Hindlimb muscle (tissue), 1 donor: ENCODE measurements at places on chromosomes 12 and 14.

GRCh38 chr14:24784981-24785380 lies 151.0 kb upstream of the GZMB start:
- no peak for DNase-seq

DNA sequence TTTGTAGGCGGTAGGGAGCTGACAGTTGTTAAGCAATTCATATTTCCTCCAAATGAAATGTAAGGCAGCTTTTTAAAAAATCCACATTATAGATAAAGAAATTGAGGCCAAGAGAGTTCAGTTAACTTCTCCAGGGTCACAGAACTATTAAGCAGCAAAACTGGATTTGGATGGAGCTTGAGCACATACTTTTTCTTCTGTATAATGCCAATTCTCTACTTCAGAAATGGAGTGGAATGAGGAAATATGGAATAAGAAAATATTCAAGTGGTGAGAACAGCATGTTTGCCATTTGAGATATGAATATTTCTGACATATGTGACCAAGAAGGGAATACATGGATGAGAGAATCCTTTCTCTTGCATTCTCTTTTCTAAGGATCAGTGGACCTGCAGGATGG lies 233.1 kb downstream of the FOXG1 start:
- DNase-seq = no peak

- peak; percentile 13 for DNase-seq
Measured at GRCh38 chr12:32889011-32889760, 7.4 kb downstream of the PKP2 start.

DNA sequence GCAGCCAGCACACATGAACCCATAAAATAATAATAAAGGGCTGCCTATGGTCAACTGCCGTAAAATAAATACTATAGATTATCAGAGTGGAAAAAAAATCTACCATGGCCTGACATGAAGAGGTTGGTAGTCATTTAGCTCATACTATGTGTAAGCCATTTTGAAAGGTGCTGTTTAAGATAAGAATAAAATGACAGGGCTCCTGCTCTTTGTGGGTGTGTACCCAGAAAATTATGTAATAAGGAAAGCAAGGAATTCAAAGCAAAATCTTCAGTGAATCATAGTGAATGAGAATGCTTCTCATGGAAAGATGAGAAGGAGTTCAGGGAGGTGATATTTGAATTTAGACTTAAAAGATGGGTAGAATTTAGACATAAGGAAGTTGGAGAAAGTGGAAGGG lies 42.9 kb upstream of the PPM1H start:
- DNase-seq = no peak

GRCh38 chr12:95942524-95943329 lies at the start of gene CCDC38:
Gene CCDC38 (minus strand): TSS chr12:95942614. CDS start chr12:95936509, 6,105 bp downstream.
- DNase-seq = peak; percentile 46

DNA sequence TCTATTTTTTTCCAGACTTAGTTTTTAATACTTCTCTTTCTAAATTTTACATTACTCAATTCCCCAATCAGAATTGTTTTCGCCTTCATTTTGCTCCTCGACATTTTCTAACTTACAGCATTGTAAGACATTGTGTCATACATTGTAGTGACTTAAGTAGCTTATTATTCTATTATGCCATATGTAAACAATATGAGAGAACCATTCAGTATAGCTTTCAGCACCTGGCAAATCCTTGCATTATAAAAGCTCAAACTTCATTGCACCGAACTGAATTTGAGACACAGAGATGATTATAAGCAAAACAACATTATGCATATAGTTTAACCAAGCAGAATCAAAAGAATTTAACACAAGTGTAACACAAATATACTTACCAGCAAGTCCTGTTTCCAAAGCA lies 46.8 kb downstream of the EXOC5 start:
- no peak for DNase-seq

- DNase-seq = no peak
Measured at GRCh38 chr12:84043355-84043754, 869.2 kb downstream of the SLC6A15 start.

- no peak for DNase-seq
Measured at GRCh38 chr12:103802586-103802886, 38.5 kb downstream of the NT5DC3 start.

GRCh38 chr12:11727133-11727664 lies 77.7 kb downstream of the ETV6 start:
- DNase-seq = no peak

DNA sequence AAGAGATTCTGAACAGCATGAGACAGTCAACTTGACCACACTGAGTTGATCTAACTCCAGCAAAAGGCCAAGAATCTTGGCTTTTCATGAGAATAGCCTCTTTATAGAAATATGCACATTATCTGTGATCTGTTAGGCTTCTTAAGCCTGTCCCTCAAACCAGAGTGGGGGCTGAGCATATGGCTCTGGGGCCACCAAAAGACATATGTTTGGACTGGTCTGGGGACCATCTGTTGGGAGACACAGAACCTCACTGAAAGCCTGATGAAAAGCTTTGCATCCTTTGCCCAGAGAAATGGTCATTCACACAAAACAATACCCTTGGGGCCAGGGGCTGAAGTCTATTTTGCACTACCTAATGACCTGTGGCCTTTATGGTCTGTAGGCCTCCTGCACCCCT lies 165.3 kb upstream of the PRMT8 start:
- no peak for DNase-seq

DNA sequence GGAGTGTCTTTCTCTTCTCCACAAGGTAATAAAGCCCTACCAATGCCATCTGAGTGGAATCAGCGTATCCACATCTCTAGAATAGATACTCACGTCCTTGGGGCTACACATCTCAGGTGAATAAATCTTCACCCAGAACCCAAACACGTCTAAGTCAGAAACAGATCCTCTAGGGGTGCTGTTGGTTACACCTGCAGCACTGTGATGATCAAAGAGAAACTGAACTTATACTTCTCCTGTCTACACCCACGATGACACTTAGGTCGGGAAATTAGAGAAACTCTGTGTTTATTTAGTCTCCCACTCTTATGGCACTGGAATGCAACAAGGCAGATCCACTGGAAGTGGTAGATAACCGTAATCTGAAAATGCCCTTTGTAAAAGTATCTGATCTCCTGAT lies 46.2 kb downstream of the WIF1 start:
- DNase-seq = no peak

- DNase-seq = no peak
Measured at GRCh38 chr12:64821116-64821630, 3.3 kb upstream of the TBC1D30 start.

GRCh38 chr12:110908377-110909152 lies 11.8 kb downstream of the MYL2 start:
- no peak for DNase-seq

DNA sequence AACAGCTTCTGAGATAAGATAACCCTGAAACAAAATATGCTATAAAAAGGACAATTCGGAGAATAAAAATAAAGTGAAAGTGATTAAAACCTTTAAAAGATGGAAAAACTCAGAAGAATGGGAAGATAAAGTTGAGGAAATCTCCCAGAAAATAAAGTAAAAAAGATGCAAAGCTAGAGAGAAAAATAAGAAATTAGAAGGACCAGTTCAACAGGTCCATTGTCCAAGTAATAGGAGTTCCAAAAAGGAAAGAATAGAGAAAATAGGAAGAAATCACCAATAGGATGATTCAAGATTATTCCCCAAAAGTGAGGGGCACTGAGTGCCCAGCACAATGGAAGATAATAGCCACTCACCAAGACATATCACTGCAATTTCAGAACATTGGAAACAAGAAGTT lies 4.8 kb upstream of the PRPF40B start:
- DNase-seq = no peak

GRCh38 chr14:66076176-66076575 lies 410.0 kb upstream of the CCDC196 start:
- no peak for DNase-seq

- DNase-seq = no peak
Measured at GRCh38 chr14:26791117-26791806, 193.4 kb upstream of the NOVA1 start.

- no peak for DNase-seq
Measured at GRCh38 chr12:82650627-82651337, 35.9 kb upstream of the TMTC2 start.

GRCh38 chr12:38374751-38375150 lies 58.2 kb downstream of the ALG10B start:
- no peak for DNase-seq

DNA sequence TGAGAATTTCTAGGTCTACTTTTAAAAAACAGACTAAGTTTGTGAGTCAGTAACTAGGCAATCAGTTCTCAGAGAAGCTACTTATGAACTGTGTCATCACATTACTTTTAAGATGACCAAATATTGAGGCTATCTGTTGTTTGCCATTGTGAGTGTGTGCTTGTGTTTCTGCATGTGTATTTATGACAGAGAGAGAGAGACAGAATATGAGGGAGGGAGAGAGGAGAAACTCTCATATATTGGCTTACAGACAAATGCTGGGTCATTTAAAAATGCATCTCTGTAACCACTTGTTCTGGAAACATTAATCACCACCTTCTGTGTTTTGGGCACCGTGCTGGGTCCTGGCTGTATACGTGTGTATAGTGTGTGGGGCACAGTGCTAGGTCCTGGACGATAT lies 161.5 kb upstream of the FRMD6 start:
- no peak for DNase-seq

GRCh38 chr14:76386944-76387782 lies 11.2 kb downstream of the ESRRB start:
- DNase-seq = peak; percentile 52

DNA sequence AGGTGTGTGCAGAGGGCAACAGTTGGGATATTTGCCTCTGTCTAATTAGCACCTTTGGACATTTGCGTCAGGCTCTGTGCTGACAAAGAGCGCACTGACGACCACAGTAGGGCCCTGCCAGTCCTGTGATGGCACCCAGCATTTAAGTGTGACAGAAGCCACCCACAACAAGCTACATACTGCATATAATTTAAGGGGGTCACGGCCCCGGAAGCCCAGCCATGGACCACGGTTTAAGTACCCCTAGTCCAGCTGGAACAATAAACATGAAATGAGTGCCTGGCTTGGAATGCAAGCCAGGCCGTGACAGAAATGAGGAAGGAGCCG lies 16.8 kb upstream of the DYNC1H1 start:
- DNase-seq = no peak

- no peak for DNase-seq
Measured at GRCh38 chr12:45259675-45260074, 43.8 kb downstream of the ANO6 start.

DNA sequence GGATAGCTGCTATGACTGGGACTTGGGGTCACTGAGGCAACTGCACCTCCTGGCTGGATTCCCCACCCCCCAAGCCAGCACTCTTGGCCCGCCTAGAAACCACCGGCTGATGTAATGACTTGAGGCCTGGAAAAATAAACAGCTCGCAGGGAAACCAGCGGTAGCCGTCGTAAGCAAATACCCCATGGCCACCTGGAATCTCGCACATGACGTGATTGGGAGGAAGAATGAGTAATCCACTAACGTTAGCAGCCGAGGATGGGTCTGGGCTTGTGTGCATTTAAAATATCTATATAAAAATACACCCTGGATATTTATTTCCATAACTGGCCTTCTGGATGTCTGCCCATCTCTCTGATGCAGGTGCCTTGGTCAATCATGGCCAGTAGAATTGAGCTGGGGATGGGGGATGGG lies 120.1 kb downstream of the SMOC1 start:
- DNase-seq = no peak

DNA sequence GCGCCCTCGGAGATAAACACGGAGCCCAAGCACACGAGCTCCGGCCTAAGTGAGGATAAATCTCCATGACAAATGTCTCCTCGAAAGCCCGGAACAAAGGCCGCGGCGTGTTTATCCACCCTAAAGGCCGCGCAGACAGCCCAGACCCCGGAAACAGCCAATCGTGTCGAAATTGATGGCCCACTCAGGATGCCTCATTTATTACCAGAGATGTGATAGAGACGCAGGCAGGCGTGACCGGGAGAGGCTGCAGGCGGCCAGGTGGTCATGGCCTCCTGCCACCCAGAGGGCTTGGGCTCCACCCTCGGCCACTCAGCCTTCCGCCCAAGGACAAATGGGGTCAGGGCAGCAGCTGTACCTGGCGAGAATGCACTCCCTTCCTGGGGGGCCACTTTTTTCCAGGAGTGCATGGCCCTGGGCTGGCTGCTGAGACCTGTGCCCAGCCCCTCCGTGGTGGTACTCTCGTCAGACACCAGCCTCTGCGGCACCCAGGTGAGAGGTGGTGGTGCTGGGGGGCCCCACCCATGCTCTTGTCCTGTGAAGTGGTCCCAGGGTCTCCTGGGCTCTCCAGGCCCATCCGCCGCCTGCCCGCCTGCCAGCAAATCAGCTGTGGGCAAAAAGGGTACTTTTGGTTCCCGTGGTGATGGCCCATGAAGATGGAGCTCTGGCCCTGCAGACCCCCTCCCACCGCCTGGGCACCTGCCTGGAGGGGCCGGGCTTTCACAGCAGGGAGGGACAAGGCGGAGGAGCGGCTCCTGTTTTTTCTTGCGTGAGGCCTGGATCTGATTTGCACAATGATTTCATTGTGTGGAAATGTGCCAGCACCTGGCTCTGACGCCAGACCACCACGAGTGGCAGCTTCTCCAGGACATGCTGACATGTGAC lies 211.5 kb upstream of the C14orf180 start:
- no peak for DNase-seq

DNA sequence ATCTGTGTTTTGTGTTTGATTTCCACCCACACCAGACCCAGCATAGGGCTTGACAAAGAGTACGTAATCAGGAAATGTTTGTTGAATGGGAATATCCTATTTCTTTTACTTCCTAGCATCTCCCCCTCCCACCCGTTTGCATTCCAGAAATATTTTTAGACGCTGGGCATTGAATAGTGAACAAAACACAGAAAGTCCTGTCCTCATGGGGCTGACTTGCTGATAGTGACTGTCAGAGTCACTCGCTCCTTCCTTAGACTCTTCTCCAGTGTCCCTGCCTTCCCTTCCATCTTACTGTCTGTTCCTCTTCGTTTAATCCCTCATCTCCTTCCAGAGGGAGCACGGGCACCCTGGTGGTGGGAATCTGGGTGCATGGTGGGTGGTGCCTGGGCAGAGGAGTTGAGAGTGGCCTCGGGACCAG lies 53.6 kb downstream of the SLC25A47 start:
- DNase-seq = no peak

- no peak for DNase-seq
Measured at GRCh38 chr14:99346470-99347080, 74.6 kb upstream of the BCL11B start.

DNA sequence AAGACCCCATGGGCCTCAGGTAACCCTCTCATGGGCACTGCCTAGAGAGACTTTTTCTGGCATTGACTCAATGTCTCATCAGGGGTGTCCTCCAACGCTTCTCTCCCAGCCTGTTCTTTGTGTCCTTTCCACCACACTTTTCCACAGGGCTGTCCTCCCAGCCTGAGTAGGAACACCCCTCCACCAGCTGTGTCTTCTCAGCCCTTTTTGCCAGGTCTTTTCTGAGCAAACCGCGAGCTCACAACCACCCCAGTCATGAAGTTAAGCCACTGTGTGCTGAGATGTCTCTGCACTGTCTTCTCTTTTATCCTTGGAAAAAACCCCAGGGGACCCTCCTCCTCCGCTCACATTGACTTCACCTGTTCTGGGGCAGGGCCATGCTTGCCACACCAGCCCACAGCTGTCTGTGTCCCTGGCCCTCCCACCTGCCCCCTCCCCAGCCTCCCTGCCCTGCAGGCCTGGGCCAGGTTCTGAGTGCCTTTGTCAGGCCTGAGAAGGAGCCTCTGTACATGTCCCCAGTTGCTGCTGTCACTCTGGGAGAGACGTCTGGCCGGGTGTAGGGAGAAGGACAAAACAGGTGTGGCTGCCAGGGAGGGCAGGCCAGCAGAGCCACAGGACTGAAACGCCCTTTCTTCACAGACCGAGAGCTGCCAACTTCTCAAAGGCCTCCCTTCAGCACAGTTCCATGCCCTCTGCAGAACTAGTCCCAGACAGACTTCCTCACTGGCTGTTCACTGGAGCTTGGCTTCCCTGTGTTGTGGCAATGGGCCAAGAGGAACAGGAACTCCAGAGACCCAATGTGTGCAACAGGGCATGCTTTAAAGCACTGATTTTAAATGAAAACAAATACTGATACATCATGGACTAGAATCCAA lies 50.5 kb upstream of the PNMA1 start:
- no peak for DNase-seq
